ENCODE measurements at places on chromosomes 3 and 15. TPM values are rescaled to one million over a fixed set of nuclear protein-coding genes. Genes with fewer than 3 reads are reported as not detected.

DNA sequence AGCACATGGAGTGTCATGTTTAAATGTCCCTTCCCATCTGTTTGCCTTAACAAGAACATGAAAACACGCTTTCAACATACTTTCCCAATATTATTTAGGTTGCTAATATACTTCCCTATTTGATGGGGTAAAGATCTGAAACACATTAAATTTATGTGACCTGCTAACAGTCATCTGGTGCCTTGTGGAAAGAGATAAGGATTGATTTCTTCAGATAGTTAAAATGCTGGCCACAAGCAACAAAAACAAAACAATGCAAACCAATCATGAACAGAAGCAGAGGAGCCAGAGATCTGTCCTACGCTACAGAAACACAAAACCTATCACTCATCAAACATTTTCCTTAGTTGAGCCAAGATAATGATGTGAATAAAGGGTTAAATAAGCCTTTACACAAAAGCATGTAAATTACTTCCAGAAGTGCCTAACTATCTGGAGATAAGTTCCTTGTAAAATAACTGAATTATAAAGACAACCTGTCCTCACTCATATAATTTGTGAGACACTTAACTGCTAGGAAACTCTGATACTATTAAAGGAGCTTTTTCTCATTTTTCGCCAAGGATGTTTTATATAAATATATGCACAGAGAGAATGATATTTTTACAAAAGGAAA, 109.9 kb downstream of the NSUN3 start:
- no peak for DNase-seq

The SLC6A1 gene
- total RNA-seq: not detected

GRCh38 chr3:15860014-15860934, 62.5 kb upstream of the ANKRD28 start:
- DNase-seq: peak; percentile 56

The GP9 gene
- not detected for total RNA-seq

The HTR3E gene
- not detected for total RNA-seq

DNA sequence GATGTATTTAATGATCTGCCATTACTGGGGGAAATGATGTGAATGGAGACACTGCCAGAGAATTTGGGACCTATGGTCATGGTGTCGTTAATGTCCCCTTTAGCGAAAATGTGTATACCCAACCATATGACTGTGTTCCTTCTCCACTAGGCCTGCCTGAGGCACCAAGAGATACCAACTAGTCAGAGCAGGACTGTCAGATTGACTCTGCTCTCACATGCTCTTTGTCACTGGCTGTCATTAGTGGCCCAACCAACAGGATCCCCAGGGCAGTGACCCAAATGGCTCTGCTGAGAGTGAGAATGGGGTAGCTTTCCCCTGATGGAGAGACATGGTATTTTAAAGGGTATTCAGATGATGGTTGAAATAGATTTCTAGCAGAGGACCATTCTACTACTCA, 2.8 kb downstream of the TAGLN3 start:
- no peak for DNase-seq

The COMMD4 gene
- total RNA-seq: 47.3 TPM

GRCh38 chr15:78007211-78007931, 70.1 kb downstream of the TBC1D2B start:
- no peak for DNase-seq

DNA sequence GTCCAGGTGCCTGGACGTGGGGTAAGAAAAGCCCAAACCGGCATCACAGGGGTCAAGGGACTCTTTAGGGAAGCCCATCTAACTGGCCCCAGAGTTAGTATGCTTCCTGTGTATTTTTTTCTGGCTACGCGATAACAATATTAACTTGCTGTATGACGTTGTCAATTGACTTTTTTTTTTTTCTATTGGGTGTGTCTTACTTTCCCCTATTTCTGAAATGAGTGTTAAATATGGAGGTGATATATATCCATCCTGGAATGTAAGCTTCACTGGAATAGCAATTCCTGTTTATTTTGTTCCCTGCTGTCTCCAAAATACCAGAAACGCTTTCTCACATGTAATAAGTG, 598 bp upstream of the GMNC start:
- no peak for DNase-seq

GRCh38 chr3:168495270-168495669, 399.5 kb upstream of the GOLIM4 start:
- DNase-seq: no peak

- DNase-seq: no peak
These were observed 12.4 kb upstream of the SOX2 start for GRCh38 chr3:181699171-181699903.

- DNase-seq: peak; percentile 24
These were observed 34.5 kb downstream of the POMGNT2 start for GRCh38 chr3:43071313-43071893.

GRCh38 chr3:61913701-61914100, 352.3 kb downstream of the PTPRG start:
- DNase-seq: no peak

DNA sequence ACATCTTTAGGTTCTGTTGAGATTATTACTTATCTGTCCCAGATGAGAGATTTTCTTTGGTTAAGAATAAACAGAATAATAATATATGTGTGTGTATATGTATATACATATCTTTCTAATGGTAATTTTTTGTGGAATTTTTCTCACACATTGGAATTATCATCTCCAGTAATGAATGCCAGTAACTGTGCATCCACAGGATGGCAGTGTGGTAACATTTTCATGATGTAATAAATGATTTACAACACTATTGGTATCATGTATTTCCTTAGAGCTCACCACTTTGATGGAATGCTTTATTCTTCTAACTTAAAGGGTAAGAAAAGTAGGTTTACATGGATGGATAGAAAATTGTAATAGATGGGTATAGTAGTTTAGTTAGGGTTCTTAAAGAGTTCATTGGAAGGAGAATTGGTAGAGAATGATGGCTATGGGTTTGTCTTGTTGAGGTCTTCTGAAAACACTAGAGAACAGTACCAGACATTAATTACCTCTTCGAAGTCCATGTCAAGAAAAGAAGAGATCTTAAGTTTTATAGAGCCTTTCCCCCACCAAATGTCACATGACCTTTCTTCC, 78.1 kb downstream of the STT3B start:
- peak; percentile 56 for DNase-seq

The PP2D1 gene
- total RNA-seq: not detected

- no peak for DNase-seq
These were observed 83.5 kb downstream of the C3orf70 start for GRCh38 chr3:185069037-185070030.

The OPA1 gene
- total RNA-seq: 73.4 TPM

The WDR76 gene
- 6.9 TPM for total RNA-seq

The GPR160 gene
- total RNA-seq: 2.6 TPM

The P2RY1 gene
- total RNA-seq: 0.28 TPM

GRCh38 chr15:29645841-29646240, 176.4 kb downstream of the TJP1 start:
- DNase-seq: no peak

Data from MCF 10A (cell line).